ENCODE measurements at places on chromosomes 12 and 14.

DNA sequence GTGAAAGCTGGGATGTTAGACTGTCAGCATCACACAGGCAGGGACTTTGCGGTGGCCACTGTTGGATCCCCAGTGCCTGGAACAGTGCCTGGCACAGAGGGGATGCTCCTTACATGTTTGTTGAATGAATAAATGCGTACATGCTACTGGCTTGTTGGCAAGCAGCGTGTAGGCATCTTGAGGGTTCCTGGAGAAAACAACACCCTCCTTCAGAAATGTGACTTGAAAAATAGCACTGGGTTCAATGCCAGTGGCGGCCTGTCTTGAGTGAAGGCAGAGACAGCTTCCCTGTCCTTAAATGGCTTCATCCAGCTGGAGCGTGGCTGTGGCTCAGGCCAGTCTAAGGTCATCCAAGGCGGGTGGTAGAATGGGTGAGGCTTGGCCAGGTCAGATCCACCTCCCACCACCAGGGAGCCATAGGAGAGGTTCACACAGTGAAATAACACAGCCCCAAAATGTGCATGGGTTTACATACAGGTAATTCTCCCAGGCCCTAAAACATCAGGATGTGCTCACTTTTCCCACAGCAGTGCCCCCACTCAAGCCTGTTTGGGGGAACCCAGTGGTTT is 171.4 kb downstream of the PHETA1 start:
- DNase-seq = no peak

- DNase-seq = peak; percentile 49
Measured at GRCh38 chr12:44015333-44015941, 179.6 kb downstream of the TMEM117 start.

- no peak for DNase-seq
Measured at GRCh38 chr14:101917413-101918017, 46.9 kb upstream of the DYNC1H1 start.

DNA sequence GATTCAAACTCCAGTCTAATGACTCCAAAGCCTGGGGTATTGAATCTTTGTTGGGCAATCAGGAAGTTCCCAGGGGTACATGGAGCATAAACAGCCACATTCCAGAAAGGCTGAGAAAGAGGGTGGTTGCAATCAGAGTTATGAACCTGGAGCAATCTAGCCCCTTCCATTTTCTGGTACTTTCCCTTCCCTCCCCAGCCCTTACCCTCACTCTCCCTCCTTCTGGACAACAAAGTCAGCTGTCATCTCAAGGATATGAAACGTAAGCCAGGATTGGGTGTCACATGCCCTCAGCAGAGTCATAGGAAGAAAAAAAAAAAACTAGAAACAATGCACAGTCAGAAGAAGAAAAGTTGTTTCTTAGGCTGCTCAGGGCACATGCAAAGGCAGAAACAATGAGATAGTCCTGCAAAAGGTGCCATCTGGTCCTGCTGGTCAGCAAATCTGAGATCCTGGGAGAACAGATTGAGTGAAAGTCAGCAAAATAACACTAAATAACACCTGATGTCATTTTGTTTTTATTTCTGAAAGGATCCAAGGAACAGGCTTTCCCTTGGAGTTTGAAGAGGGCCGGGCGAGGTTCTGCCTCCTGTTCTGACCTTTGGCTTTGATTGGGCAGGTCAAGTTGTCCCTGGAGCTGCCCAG is 27.1 kb downstream of the TMEM229B start:
- no peak for DNase-seq

DNA sequence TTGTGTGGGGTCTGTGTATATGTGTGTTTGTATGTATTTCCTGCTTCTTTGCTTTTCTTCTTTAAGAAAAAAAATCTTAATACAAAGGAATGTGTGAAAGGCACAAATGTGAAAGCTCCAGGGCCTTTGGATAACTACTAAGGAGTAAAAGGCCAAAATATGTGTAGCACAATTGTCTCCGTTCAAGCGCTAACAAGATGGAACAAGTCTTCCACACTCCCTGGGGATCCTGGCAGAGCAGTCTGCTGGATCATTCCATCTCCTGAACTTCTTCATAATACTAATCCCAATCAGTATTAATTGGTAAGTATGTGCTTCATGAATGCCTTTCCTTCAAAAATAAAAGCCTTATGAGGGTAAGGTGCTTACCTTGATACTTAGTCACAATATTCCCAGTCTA is 462.5 kb upstream of the TBX3 start:
- DNase-seq = no peak

GRCh38 chr14:50333014-50333509 is 20.9 kb downstream of the DMAC2L start:
- no peak for DNase-seq

GRCh38 chr14:90301668-90302090 is 30.1 kb downstream of the NRDE2 start:
- DNase-seq = peak; percentile 85

DNA sequence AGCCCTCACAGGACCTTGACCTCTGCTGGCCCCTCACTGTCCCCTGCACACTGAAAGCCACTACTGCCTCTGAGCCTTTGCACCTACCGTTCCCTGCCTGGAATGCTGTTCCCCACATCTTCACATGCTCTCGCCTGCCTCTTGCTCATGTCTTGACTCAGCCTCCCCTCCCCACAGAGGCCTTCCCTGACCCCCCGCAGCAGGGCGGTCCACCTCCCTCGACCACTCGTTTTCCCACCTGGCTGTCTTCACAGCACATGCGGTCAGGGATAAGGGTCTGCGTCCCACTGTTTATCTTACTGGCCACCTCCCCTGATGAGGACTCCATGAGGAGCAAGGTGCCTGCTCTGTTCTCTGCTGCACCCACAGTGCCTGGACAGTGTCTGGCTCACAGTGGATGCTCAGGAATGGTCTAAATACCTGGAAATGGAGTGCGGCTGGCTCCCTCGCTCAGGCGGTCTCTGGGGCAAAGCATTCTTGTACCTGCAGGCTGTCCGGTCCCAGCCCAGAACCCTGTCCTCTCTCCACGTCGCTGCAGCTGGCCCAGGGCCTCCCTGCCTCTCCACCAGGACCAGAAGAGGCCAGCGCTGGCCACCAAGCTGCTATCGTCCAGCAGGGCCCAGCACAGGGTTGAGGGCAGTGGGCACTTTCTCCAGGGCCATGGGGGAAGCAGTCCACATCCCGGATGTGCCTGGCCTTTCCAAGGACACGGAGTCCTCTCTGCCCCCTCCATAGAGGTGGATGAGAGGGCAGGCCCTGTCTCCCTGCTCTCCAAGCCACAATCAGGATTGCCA is 107.4 kb downstream of the NCOR2 start:
- DNase-seq = no peak

All from globus pallidus (tissue), 1 donor.